ENCODE measurements at places on chromosomes 7 and 10.

DNA sequence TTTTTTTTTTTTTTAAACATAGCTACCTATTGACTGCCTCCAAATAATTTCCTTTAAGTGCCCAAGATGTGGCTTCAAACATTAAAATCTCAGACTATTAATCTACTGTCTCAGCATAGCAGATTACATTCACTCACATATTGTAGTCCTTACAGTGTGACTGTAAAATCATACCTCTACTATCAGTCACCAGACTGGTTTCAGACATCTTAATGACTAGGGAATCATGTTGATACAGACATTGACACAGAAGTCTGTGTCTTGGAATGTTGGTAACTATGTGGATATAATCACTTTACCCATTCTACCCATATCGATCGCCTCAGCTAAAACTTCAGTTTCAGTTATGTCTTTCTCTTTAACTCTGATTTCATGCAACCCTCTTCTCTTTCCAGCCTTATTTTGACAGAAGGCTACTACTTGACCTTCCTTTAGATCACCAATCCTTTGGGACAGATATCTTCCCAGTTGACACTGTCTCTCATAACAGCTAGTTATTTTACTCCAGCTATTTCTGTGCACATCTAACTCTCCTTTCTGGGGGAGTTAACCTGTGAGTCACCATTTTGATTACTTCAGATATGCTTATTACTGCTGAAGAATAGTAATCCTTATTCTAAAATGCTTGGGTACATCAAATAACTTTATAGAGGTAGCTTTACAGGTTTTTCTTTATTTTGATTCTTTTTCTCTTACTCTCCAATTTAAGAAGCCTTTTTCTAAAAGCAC, 7.0 kb downstream of the TNKS2 start:
- no peak for DNase-seq

DNA sequence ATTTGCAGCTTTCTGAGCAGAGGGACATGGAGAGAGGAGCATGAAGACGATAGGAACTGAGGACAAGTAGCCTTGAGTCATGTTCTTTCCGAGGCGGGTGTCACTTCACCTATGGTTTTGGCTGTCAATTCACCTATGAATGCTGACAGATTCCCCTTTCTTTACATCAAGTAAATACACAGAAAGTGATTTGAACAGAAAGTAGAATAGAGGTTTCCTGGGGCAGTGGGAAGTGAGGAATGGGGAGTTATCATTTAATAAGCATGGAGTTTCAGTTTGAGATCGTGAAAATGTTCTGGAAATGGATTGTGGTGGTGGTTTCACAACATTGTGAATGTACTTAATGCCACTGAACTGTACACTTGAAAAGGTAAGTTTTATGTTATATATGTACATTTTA, 138.4 kb upstream of the MDFIC start:
- no peak for DNase-seq

- DNase-seq: no peak
Observed at GRCh38 chr10:125980521-125981035, 84.2 kb downstream of the FANK1 start.

DNA sequence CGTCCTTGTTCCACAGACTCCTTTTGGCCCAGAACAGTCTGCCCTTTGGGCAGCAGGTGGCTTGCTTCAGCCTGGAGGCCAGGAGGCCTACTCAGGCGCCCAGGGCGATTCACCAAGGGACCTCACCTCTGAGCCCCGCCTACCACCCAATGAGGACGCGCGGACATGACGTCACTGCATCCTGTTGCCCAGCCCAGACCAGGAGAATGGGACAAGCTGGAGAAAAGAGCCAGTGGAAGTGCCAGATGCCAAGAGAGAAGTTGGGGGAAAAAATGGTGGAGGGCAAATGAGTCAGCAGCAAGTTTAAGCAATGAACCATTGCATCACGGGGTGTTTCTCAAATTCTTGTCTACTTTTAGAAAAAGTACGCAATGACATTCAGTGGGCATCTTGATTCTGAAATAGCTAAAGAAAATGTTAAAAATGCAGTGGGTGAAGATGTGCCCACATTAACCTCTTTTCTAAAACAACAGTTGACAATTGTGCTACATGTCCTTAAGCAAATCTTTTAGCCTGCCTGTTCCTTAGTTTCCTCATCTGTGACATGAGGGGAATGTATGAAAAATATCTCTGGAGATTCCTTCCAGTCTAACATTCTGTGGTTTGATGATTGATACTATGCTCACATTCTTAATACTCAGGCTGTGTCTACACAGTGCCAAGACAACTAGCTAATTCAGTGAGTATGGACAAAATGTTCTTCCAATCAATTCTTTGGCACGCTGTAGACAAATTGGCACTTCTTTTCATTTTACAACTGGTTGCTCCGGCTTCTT, 23.9 kb upstream of the LEP start:
- no peak for DNase-seq

- no peak for DNase-seq
Observed at GRCh38 chr7:146709451-146710027, 592.9 kb downstream of the CNTNAP2 start.

DNA sequence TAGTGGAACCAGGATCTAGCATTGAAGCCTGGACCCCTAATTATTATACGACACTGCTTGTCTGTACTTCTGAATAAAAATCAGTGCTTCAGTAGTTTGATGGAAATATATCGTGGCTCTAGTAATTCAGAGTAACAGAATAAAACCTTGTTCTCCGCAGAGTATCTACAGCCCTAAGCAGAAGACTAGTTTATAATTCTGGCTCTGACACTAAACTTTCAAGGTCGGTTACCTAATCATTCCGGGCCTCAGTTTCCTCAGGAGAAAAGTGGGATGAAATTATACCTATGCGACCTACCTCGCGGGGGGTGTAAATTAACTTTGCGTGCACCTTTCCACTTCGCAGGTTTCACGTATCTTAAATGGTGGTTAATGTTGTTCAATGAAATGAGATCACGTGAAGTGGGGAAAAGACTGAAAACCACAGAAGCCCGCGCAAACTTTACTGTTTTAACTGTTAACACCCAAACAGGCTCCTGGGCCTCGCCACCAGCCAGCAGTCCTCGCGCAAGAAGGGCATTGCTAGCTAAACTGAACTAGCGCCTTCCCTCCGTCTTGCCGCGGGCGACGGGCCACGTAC, 615 bp downstream of the THAP5 start:
- DNase-seq: peak; percentile 25

GRCh38 chr7:81573932-81574331, 195.9 kb downstream of the HGF start:
- DNase-seq: no peak

DNA sequence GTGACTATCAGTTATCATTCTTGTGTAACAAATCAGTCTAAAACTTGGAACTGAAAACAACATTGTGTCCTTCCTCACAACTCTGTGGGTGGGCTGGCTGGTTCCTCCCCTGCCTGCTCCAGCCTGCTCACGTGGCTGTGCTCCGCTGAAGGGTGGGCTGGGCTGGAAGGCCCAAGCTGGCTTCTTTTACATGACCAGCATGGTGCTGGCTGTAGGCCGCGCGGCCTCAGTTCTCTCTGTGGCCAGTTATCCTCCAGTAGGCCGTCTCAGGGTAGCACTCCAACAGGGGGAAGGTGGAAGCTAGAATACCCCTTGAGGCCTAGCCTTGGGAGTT, 11.3 kb downstream of the ADAMTS14 start:
- DNase-seq: no peak

GRCh38 chr7:78151229-78151628, 352.7 kb downstream of the PHTF2 start:
- DNase-seq: no peak

GRCh38 chr10:11208243-11208642, 190.6 kb downstream of the CELF2 start:
- no peak for DNase-seq

- DNase-seq: no peak
Observed at GRCh38 chr7:117273814-117274225, 49.0 kb downstream of the WNT2 start.

Measured in activated CD8-positive, alpha-beta memory T cell treated with anti-CD3 and anti-CD28 coated beads for 1 hour (primary cell).